ENCODE measurements at places on chromosomes 11 and 22.

DNA sequence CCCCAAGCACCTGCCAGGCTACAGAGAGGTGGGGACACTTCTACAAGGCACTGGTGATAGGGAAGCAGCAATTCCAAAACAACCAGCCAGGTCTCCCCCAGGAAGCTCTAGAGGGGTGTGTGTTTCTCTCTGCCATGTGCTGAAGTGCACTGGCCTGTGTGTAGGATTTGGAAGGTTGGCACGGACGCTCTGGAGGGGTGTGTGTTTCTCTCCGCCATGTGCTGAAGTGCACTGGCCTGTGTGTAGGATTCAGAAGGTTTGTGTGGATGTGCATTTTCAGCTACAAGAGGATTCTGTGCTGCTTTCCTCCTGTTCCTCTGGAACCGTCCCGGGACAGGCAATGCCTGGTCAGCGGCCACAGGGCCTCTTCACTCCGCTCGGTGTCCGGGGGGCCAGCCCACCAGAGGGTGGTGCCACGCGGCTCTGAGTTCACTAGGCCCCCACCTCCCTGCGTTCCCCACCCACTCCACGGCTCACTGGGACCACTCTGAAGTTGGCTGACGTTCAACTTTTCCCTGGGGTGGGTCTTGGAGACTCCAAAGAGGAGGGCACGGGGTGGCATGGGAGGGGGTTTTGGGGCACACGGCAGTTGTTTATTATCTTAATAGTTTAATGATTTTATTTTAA, 552.8 kb downstream of the BRD1 start:
- no peak for DNase-seq

DNA sequence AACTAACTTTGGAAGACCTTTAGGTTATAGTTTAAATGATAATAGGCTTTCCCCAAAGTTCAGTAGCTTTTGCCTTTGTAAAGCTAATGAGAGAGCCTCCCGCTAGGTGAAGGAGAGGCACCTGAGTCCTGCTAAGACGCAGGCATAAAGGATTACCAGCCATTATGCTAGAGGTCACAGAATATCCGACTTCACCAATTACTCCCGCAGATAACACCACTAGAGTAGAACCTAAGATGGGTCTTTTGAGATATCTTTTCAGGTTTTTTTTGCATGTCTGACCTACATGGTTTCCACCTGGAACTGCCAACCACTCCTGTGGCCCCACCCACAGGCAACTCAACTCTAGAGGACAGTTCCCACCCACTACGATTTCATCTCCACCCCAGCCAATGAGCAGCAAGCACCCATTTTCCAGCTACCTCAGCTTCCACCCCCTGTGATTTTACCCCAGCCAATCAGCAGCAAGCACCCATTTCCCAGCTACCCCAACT, 314.3 kb downstream of the BRD1 start:
- DNase-seq, result no peak

GRCh38 chr11:65576867-65577755, 1.3 kb downstream of the EHBP1L1 start:
- DNase-seq, result no peak

- no peak for DNase-seq
Observed at GRCh38 chr22:34934261-34934660, 131.7 kb upstream of the ISX start.

GRCh38 chr11:2272228-2272945, 2.0 kb upstream of the ASCL2 start:
- no peak for DNase-seq

DNA sequence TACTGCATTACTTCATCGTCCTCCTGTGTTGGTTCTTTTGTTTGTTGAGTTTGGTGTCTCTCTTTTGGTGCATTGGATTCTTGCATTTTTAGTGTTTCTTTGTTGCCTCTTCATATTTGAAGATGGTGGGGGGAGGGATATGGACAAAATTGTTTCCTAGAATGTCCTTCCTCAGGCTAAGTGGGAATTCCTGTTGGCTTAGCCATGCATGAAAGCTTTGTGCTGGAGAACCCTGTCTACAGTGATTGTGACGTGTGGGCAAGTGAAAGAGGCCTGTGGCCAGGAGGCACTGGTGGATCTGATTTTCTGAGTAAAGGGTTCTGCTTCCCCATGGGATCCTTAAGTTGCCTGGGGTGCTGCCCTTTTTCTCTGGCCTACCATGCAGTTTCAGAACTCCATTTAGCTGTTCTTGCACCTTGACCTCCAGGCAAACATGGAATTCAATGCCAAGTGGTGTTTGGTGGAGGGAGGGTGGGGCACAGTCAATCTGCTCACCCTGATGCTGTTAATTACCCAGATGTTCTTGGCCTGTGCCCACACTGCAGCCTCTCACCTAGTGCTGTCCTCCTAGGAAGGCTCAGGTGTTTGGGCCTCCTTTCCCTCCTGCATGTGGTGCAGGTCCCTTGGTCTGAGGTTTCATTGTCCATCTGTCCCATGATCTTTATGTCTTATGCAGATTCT, 46.3 kb upstream of the SLC22A12 start:
- DNase-seq, result no peak

GRCh38 chr11:41413843-41414242, 45.6 kb downstream of the LRRC4C start:
- no peak for DNase-seq

GRCh38 chr11:77250881-77251640, 50.4 kb downstream of the GDPD4 start:
- DNase-seq, result no peak

DNA sequence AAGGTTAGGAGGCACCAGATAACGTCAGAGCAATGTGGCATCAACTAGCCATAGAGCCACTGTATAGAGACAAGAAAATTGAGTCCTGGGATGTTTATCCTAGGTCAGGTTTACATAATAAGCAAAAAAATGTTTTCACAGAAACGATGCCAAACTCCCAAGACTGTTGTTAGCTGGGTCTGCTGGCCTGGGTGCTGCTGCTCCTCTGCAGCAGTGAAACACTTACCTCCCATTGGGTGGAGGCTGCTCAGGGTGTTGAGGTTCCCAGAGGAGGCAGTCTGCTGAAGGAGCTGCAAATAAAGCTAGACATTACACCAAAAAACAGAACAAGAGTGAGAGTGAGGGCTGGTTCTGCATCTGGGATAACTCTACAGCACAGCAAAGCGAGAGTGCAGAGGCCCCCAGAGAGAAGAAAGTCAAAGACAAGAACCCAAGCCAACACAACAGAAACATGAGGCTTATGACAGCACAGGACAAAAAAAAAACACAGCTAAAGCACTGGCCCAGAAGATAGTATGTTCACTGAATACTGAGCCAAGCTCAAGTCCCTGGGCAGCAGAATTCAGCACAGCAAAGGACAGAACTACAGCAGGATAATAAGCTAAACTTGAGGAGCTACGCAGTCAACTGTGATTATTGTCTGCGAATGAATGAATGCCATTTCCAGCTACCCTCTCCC, 29.9 kb upstream of the RAPSN start:
- no peak for DNase-seq

DNA sequence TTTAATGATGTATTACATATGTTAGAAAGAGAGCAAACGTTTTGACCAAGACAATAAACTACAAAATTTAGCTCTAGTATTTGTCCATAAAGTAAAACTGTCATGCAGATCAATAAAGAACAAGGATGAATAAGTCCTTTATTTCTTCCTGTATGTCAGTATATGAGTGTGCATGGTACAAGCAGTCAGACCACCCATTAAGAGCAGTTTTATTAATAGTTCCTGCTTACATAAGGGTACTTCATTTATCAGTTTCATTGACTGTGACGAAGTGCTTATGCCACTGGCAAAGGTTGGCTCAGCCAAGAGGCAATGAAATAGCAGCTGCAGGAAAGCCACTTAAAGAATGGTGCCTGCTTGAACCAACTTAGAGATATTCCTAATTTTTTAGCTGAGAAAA, 913.0 kb upstream of the CNTN5 start:
- DNase-seq, result peak; percentile 49

DNA sequence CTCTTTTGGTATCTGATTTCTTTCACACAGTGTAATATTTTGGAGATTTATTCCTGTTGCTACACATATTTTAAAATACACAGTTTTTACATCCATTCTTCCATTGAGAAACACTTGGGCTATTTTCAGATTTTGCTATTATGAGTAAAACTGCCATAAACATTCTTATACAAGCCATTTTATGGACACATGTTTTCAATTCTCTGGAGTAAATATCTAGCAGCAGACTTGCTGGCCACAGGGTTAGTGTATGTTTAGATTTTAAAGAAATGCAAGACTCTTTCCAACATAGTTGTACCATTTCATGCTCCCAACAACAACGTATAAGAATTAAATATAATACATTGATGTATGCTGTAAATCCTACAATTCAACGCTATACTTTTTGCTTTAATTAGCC, 360.8 kb upstream of the PITPNB start:
- DNase-seq, result no peak

GRCh38 chr11:68938816-68939582, 35.3 kb downstream of the IGHMBP2 start:
- no peak for DNase-seq

DNA sequence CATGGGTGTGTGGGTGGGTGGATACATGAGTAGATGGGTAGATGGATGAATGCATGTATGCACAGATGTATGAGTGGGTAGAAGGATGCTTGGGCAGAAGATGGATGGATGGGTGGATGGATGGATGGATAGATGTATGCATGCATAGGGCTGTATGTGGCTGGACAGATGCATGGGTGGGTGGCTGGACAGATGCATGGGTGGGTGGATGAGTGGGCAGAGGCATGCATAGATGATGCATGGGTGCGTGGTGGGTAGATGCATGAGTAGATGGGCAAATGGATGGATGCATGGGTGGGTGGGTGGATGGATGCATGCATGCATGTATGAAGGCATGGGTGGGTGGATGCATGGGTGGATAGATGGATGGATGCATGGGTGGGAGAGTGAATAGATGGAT, 6.8 kb upstream of the CD248 start:
- no peak for DNase-seq

DNA sequence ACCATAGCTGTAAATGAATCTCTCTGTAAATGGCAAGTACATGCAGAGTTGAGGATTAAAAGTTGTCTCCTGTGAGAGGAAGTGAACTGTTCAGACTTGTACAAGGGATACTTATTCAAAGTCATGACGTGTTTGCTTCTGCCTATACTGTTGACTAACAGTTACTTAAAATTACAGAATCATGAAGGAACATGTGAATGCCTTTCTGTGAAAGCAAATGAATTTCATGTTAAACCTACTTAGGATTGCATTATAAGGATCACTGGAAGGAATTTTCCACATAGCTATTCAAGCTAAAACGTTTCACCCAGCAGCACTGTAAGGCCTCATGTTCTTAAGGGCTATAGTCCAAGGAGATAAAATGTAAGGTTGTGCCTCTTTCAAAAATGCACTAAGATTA, 93.4 kb upstream of the BIRC3 start:
- DNase-seq, result no peak

GRCh38 chr11:62269654-62270278, at the start of gene SCGB2A2:
Gene SCGB2A2 (plus strand): TSS chr11:62270158. CDS start chr11:62270217, 59 bp downstream.
- no peak for DNase-seq

GRCh38 chr22:46393873-46394272, 58.4 kb downstream of the TRMU start:
- no peak for DNase-seq

GRCh38 chr22:22474733-22475132, 33.8 kb downstream of the ZNF280B start:
- DNase-seq, result no peak

DNA sequence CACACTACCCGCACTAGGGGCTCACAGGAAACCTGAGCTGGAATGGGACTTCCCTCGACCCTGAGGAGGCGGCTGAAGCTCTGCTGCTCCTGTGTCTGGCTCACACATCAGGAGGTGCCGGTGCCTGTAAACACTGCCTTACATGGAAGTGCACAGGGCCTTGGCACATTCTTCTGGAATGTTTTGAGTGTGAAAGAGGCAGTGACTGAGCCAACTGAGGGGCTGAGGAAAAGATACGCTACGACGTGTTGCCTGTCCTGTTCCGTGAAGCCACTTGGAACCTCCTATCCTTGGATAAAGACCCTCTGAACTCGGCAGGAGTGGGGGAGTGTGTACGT, 10.5 kb downstream of the TXN2 start:
- no peak for DNase-seq

- DNase-seq, result no peak
Observed at GRCh38 chr11:114052160-114052559, 7.4 kb upstream of the ZBTB16 start.

GRCh38 chr11:100469835-100470234, 217.3 kb upstream of the ARHGAP42 start:
- DNase-seq, result no peak

DNA sequence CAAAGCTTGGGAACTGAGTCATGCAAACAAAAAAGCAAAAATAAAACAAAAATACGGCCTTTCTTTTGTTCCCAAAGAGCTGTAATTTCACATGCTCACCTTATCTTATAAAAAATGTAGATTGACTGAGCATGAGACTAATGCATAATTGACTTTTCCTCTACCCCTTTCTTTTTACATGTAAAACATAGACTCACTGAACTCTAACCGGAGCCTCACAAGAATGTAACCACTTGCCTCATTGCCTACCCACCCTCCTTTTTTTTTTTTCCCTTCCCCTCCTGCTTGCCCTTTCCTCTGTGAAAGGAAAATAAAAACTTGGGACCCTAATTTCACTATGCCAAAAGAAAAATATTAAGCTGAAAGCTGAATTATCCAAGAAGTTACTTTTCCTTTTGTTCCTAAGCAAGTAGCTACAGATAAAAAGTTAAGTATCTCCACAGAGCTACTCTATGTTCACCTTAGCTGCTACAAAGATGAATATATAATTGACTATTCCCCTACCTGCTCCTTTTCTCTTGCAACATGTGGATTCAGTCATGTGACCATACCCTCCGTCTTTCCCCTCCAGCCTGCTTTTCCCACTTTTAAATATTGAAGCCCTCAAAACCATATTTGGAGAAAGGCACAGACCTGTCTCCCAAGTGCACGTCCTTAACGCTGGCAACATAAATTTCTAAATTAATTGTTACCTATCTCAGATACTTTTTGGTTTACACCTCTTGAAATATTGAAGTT, 39.6 kb upstream of the WEE1 start:
- no peak for DNase-seq

DNA sequence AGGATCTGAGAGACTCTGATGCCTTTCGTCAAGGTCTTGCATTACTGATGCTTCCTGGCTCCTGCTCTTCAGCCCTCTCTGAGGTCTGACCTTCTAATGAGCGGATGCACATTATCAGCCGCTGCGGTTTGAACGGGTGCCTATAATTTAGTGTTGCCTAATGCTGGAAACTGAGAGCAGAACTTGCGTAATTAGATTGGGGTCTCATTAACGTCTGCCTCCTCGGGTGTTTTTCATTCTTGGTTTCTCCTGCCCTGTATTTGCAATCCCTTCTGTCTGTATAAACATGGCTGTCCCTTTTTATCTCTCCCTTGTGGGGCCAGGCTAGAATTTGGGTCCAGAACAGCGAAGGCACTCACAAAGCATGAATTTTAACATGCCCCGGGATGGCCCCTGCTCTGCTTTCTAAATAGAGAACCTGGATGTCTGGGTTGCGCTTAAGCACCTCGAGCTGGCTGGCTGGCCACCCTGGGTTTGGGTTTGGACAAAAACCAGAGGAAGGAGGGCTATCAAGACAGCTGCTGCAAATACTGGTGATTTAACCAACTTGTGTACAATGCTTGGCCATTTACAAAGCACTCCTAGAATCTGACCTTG, 118.6 kb downstream of the TIMP3 start:
- DNase-seq, result no peak

GRCh38 chr11:121711939-121712338, 259.2 kb upstream of the SORL1-AS1 start:
- no peak for DNase-seq

GRCh38 chr22:50000587-50001387, 11.8 kb downstream of the IL17REL start:
- DNase-seq, result no peak
